ENCODE measurements at places on chromosomes 12 and 14. TPM values are rescaled to one million over a fixed set of nuclear protein-coding genes. Genes with fewer than 3 reads are reported as not detected.

- DNase-seq, result no peak
Observed at GRCh38 chr12:106753526-106753925, 21.0 kb upstream of the RIC8B start.

DNA sequence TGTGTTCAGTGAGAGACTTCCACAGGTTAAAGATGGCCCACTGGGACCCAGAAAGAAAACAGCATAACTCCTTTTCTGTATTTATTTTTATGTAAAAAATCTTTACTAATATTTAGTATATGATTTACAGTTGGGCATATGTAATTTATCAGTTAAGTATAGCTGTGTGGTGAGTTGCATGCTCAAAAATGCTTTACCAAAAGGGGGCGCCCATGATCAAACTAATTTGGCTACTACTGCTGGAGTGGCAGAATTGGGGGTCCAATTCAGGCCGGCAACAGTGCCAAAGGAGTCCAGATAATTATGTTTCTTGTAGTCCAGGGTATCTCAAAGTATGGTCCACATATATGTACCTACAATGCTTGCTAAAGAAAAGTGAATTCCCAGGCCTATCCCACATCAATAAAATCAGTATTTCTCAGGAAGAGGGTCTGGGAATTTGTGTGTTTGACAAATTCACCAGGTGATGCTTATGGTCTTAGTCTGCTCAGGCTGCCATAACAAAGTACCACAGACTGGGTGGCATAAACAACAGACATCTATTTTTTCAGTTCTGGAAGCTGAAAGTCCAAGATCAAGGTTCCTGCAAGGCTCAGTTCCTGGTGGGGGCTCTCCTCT lies 152.0 kb downstream of the KTN1 start:
- no peak for DNase-seq

DNA sequence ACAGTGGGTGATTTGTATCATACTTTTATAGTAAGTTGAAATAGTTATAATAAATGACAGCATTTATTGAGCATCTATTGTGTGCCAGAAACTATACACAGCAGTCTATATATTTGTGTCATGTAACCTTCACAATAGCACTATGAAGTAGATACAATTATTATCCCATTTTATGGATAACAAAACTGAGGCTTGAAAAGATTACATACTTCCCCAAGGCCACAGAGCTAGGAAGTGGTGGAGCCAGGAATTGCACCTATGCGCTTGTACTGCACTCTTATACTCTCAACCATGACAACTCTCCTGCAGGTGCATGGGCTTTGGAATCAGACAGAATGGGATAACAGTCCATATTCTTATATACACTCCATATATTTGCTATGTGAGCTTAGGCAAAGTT lies 110.6 kb upstream of the SOX5 start:
- no peak for DNase-seq

GRCh38 chr12:56867216-56867615 lies 67.0 kb downstream of the SDR9C7 start:
- no peak for DNase-seq

DNA sequence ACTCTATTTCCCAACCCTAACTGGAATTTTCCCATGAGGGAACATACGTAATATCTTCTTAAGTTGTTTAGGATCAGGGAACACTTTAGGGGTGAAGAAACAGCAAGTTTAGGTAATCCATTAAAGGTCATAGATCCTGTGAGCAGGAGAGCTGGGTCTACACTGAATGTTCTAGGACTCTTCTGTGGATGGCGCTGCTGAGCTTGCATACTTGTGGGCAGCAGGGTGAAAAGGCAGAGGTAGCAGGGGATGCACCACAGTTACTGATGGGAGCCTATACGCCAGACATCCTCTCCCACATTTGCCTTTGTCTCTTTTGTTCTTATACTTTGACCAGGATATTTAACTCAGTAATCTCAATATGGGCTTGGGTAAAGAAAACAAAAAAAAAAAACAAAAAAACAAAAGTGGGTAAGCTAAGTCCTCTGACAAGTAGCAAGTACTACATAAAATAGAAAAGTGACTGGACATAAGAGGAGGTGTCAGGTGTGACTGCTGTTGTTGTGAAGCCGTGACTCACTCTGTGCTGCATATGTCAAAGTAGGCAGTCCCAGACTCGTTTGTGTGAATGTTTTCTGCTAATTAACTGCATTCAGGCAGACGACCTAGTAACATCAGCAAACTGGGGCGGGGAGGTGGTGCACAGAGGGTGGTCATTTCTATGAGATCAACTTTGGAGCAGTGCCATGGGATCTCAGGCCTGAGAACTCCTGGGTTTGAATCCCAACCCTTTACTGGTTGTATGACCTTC lies 31.6 kb downstream of the NEUROD4 start:
- no peak for DNase-seq

- no peak for DNase-seq
Observed at GRCh38 chr14:35346738-35347322, 54.6 kb downstream of the PSMA6 start.

- no peak for DNase-seq
Observed at GRCh38 chr12:107152315-107152714, 59.0 kb upstream of the CRY1 start.

DNA sequence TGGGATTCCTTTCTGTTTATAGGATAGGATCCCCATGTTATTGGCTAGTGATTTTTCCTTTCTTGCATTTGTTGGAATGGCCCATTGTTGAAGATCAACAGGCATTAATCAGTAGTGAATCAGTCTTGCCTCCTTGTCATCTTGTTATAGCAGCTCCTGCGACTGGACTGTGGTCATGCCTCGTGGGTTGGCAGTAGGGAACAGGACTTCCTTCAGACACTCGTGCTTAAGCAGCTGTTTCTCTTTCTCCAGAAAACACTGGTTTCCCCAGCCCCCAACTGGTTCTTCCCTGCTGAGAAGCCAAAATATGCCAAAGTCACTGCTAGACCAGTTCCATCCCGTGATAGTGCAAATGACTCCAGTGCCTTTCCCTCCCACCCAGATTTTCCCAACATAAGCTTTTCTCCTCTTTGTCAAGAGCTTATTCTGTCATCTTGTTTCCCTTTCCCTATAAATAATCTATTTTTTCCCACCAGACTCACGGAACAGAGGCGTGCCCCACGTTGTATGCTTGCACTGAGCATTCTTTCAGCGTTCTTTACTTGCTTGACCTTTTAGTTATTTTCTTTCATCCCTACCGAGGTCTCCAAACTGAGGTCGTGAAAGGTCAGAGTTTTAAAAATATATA lies 83.5 kb downstream of the SAMD4A start:
- peak; percentile 56 for DNase-seq

FAIM2 gene
- not detected for total RNA-seq

REP15 gene
- total RNA-seq, result not detected
